MCF 10A (cell line): ENCODE measurements at places on chromosomes 11 and 22. TPM values are rescaled to one million over a fixed set of nuclear protein-coding genes. Genes with fewer than 3 reads are reported as not detected.

DNA sequence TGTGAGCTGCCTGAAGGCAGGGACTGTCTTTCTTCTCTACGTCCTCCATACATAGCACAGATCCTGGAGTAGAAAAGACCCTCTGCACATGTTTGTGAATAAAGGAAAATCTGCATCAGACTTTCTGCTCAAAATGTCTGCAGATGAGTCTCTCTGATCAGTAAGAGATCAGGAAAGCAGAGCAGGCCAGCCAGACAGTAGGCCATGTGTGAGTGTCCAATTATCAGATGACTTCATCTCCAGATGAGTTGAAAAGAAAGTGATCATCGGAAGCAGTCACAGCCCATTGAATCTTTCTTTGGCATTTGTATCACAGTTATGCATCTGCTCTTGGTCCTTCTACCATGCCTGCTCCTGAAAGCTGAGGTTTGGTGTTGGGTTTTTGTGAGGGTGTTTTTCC, 298.7 kb upstream of the NCAM1 start:
- no peak overlapping the region for H3K27ac ChIP-seq
- peaks cover 11% of the 10 kb centered on the region for H3K4me1 ChIP-seq
- no peaks in the 10 kb centered on the region for H3K27me3 ChIP-seq

DNA sequence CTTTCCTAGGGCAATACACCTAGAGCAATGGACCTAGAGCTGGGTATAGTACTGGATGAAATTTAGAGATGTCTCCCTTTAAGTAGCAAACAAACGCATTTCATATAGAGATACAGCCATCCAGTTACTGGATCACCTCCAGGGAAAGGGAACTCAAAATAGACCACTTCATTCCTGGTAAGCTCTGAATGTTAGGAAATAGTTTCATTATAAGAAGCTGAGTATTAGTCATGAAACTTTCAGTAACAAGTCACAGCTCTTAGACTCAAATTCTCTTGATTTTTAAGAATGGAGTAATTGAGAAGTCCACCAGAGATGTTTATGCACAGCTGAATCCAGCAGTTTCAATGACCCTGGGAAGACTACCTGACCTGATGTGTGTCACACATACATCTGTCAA, 221.9 kb downstream of the FAM76B start:
- DNase-seq = no peak
- H3K4me3 ChIP-seq = no peak overlapping the region
- no peak overlapping the region for H3K27ac ChIP-seq
- peaks cover 13% of the 10 kb centered on the region for H3K4me1 ChIP-seq
- no peaks in the 10 kb centered on the region for H3K36me3 ChIP-seq

DNA sequence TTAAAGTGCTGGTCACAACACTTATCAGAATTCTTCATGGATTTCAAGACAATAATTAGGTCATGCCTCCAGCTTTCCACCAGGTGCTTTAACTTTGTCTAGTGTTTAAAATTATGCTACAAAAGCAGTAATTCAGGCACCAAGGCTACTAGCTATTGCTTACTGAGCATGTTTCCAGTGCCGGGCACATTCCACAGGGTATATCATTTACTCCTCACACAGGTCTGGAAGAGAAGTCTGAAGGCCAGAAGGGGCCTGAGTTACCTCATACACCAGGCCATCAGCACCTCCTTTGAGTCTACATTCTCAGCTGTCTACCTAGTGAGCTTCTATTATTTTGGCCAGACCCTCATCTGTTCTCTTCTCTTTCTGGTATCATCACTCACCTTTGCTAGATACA, 41.7 kb upstream of the LMO2 start:
- H3K4me1 ChIP-seq = peaks cover 12% of the 10 kb centered on the region
- DNase-seq = no peak
- no peak overlapping the region for H3K4me3 ChIP-seq

ANGPTL5 gene
- not detected in 2 replicates for total RNA-seq

UVRAG gene
- 12.4 and 16.1 TPM in 2 replicates for total RNA-seq

- DNase-seq = no peak
- no peaks in the 10 kb centered on the region for H3K4me1 ChIP-seq
- peaks cover 60% of the 10 kb centered on the region for H3K36me3 ChIP-seq
- no peaks in the 10 kb centered on the region for H3K27me3 ChIP-seq
- H3K27ac ChIP-seq = no peak overlapping the region
Measured at GRCh38 chr11:63906585-63906984, 10.4 kb downstream of the RCOR2 start.

- H3K4me3 ChIP-seq = no peak overlapping the region
- no peaks in the 10 kb centered on the region for H3K4me1 ChIP-seq
- peaks cover 23% of the 10 kb centered on the region for H3K27me3 ChIP-seq
- no peak overlapping the region for H3K27ac ChIP-seq
- no peak for DNase-seq
Measured at GRCh38 chr22:47566491-47566890, 804.0 kb downstream of the TBC1D22A start.

- no peaks in the 10 kb centered on the region for H3K4me1 ChIP-seq
- H3K36me3 ChIP-seq = peaks cover 24% of the 10 kb centered on the region
- no peak overlapping the region for H3K27ac ChIP-seq
- DNase-seq = no peak
Measured at GRCh38 chr11:36270701-36271100, 18.5 kb downstream of the COMMD9 start.

USP2 gene
- 0.14 and 0.54 TPM in 2 replicates for total RNA-seq

SOX6 gene
- total RNA-seq = 5.2 and 6.4 TPM in 2 replicates

DNA sequence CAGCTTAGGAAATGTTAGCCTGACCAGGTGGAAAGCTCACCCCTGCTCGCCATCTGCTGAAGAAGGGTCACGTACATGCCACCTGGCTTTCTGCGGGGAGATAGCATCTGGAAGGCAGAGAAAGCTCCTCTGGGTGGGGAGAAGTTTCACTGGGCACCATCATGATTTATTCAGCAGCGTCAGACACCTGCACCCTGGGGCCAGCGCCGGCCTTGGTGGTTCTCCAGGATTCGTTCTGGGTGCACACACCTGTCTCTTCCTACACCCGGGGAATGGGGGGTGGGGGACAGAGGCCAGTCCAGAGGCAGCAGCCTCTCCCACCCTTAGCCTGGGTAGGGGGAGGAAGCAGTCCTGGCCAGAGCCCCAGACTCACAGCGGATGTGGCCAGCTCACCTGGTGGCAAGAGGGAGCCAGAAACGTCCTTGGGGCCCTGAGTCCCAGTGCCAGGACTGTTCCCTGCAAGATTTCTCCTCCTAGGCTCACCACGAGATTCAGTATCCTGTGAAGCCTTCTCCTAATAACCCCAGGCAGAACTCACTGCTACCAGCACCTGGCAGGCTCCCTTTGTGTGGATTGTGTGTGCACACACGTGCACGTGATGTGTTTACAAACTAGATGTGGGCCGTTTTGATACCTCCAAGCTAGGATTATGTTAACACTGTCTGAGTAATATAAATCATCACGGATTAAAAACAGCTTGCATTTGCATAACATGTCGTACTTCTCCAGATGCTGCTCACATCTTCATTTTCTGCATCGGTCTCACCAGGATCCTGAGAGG, 17.3 kb upstream of the RASD2 start:
- H3K36me3 ChIP-seq = no peaks in the 10 kb centered on the region
- no peaks in the 10 kb centered on the region for H3K27me3 ChIP-seq
- peaks cover 18% of the 10 kb centered on the region for H3K4me1 ChIP-seq
- DNase-seq = no peak
- no peak overlapping the region for H3K27ac ChIP-seq

GRCh38 chr11:43359422-43359818, 700 bp downstream of the TTC17 start:
- peaks cover 11% of the 10 kb centered on the region for H3K4me1 ChIP-seq
- no peaks in the 10 kb centered on the region for H3K27me3 ChIP-seq
- H3K4me3 ChIP-seq = peak overlapping the region; percentile 98
- peak overlapping the region; percentile 97 for H3K27ac ChIP-seq

DNA sequence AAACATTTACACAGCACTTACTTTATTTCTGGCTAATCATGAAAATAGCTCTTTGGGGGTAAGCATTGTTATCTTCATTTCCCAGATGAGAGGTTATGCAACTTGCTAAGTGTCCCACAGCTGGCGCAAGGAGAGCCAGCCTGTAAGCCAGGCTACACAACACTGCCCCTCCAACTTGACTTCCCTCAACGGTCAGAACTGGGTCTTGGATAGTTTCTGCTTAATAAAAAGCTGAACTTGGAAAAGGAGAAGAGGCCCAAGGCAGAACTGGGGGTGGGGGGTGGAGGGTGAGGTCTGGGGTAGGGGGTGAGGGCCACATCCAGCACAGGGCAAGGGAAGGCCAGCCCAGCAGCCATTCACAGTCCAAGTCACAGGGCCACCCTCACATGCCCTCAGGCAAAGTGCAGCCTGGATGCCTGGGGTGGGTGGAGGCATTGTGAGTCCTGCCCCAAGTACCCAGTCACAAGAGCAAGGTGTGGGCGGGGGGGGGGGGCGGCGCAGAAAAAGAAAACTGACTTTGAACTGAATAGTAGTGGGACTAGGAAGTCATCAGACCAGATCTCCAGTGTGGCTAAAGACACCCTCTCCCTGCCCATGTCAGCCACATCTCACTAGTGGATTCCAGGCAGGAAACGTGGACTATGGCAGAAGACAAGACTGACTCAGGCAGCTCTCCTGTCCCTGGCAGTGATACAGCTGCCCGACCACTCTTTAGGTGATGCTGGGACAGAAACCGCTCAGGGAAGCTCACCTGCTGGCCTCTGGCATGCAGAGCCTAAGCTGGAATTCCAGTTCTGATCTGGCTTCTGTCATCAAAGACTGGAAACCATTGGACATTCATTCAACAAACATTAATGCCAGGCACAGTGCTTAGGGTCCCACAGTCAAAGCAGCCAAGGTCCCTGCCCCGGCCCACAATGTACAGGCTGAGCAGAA, 52.4 kb downstream of the PACSIN2 start:
- H3K36me3 ChIP-seq = peaks cover 20% of the 10 kb centered on the region
- peak overlapping the region; percentile 12 for H3K4me3 ChIP-seq
- H3K27ac ChIP-seq = peak overlapping the region; percentile 42
- no peaks in the 10 kb centered on the region for H3K27me3 ChIP-seq
